ENCODE measurements at places on chromosomes 1 and 21.

- no peak for DNase-seq
Observed at GRCh38 chr1:36172983-36173382, 17.0 kb downstream of the MAP7D1 start.

DNA sequence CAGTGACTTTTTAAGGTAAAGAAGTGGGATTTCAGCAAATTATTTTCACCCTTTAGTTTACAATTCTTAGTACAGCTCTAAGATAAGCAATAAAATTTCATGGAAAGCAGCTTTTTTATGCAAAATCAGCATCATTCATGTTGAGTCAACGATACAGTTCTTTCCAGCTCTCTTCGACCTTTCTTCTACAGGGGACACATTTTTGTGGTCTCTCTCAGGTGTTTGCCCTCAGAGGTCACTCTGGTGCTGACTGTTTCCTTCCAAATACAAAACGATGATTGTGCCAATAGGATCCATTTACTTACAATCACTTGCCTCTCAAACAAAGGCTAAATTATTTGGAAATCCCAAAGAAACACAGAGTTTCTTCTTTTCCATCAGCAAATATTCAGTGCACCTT lies 51.0 kb downstream of the PSMG1 start:
- no peak for DNase-seq

DNA sequence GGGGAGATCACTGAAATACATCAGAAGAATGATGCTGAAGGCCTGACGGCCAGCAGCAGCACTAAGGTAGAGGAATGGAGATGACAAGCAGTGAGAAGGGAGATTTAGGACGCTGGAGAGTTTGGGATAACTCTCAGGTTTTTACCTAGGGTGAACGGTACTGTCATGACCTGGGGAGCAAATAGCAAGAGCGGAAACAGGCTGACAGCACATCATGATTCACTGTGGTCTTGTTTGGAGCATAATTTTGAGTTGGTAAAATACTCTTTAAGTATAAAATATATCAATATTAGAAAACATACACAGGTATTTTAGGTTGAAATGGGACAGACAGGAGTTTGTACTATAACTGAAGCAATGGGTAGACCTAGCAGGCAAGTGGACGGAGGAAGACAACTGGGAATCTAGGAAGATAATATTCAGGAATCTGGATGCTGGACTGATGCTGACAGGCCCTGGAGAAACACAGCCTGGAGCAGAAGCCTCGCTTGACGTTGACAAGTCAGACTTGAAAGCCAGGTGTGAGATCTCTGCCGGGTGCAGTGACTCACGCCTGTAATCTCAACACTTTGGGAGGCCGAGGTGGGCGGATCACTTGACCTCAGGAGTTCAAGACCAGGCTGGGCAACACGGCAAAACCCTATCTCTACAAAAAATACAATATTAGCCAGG lies 33.3 kb downstream of the ALG14 start:
- DNase-seq, result no peak

DNA sequence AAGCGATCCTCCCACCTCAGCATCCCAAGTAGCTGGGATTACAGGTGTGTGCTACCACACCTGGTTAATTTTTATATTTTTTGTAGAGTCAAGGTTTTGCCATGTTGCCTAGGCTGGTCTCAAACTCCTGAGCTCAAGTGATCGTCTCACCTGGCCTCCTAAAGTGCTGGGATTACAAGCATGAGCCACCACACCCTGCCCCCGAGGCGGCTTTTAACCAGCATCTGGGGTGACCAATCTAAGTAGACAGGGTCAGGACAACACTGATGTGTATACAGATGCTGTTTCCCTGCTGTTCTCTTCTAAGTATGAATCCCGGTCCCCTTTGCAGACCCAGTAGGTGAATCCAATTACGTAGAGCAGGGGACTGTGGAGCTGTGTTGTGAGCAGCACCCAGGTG lies 23.9 kb downstream of the THAP3 start:
- no peak for DNase-seq

GRCh38 chr1:47618222-47618720 lies 180.4 kb downstream of the FOXD2 start:
- DNase-seq, result no peak

DNA sequence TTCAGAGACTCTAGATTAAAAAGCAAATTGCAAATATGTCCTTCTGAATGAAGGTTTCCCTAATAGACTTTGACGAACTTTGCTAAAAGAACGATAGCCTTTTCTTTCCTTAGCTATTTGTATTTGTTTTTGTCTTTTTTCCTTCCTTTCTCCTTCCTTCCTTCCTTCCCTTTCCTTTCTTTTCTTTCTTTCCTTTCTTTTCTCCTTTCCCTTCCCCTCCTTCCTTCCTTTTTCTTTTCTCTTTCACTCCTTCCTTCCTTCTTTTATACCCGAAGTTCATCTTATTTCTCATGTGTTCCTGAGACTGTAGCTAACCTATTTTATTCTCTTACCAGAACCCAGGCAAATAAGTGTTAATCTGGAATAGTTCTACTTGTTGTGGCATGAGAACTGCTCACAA lies 381.2 kb upstream of the RUNX1 start:
- DNase-seq, result no peak

Measured in CD4-positive, alpha-beta T cell treated with Interleukin-4 for 4 hours (primary cell).